ENCODE measurements at places on chromosomes 5 and 9. TPM values are rescaled to one million over a fixed set of nuclear protein-coding genes. Genes with fewer than 3 reads are reported as not detected.

Gene CDC14B
- 8.5 TPM for total RNA-seq

Gene FOXD4L3
- total RNA-seq: not detected

Gene EIF4EBP3
- 45.8 TPM for total RNA-seq

Gene CDH18
- total RNA-seq: not detected

Gene BARHL1
- total RNA-seq: not detected

Gene KDM3B
- 100 TPM for total RNA-seq

Gene CHSY3
- total RNA-seq: 7.8 TPM

Gene GAS1
- total RNA-seq: 25.0 TPM

Gene PROB1
- total RNA-seq: 81.4 TPM

Gene STK32A
- 1.7 TPM for total RNA-seq

GRCh38 chr9:84708400-84708799 is 38.9 kb downstream of the NTRK2 start:
- no peak for DNase-seq

GRCh38 chr9:84570482-84571154 is 98.9 kb upstream of the NTRK2 start:
- DNase-seq: no peak

- no peak for DNase-seq
These were observed 1.7 kb upstream of the GLT6D1 start for GRCh38 chr9:135641047-135641446.

DNA sequence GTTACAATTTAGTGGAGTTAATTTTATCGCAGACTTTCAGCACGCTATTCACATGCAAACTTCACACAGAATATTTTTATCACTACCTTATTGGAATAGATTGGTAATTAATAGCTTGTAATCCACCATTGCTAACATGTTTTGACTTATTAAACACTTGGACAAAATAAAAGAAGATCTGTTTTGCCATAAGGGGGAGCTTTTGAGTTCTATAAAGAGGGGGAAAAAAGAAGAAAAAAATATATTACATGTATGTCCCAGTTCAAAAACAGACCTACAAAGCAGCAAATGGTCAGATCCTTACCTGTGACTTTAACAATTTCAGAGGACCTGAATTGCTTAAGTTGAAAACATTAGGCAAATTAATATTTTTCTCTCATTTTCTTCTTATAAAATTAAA is 1.2 kb upstream of the PAPPA start:
- DNase-seq: no peak

DNA sequence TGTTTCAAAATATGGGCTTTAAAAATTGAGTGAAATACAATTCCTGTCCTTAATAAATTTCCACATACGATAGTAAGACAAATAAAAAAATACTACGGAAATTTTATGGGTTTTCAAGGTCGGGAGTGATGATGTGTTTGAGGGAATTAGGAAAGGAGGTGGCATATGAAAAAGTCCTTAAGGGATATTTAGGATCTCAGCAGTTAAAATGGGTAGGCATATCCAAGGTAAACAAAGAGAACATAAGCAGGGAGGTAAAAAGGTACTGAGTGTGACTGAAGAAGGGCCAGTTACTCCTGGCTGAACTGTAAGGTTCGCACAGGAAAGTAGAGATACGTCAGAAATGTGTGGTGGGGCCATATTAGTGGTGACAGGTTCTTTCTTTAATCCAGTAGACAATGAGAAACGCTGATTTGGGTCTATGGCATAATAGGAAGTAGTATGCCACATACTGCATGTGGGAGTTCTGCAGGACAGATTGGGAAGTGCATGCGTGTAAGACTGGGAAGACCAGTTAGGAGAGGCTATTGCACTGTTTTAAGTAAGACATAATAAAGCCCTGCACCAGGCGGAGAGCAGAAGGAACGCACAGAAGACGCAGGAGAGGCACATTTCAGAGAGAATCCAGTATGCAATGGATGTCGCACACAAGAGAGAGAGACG is 937 bp upstream of the HMGCR start:
- DNase-seq: peak; percentile 4

GRCh38 chr9:133506653-133507038 is 18.1 kb downstream of the MYMK start:
- peak; percentile 45 for DNase-seq

DNA sequence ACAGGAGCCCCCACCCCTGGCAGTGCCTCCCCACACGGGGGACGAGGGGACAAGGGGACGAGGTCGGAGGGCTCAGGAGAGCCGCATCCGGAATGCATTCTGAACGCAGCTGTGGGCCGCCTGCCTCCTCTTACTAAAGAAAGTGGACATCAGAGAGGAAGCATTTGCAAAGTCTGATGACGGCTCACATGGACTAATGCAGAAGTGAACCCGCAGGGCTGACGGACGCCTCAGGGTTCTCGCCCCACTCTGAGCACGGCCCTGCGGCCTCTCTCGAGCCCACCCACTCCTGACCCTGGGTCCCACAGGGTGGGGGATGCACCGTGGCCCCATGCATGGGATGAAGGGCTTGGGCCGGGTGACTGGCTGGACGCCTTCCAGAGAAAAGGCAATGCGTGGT is 5.9 kb downstream of the LPCAT1 start:
- DNase-seq: no peak

DNA sequence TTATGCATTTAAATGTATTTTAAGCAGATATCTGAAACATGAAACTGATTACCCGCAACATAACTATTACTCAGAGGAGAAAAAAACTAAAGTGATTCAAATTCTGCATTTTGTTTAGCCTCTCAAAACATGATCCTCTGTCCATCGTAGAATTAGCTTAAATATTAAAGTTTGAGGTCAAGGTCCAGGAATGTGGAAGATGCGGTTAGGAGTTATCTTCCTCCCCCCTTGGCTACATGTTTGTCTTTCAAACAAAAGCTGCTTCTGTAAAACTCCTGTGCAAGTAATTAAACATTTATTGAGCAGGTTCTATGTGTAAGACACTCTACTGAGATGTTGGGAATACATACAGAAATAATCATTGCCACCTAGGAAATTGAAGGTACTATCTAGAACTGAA is 175.0 kb upstream of the ISL1 start:
- DNase-seq: no peak

- no peak for DNase-seq
These were observed 87.0 kb upstream of the ZNF462 start for GRCh38 chr9:106775960-106776359.

- DNase-seq: no peak
These were observed 1.2 kb downstream of the OTULINL start for GRCh38 chr5:14582797-14583137.

DNA sequence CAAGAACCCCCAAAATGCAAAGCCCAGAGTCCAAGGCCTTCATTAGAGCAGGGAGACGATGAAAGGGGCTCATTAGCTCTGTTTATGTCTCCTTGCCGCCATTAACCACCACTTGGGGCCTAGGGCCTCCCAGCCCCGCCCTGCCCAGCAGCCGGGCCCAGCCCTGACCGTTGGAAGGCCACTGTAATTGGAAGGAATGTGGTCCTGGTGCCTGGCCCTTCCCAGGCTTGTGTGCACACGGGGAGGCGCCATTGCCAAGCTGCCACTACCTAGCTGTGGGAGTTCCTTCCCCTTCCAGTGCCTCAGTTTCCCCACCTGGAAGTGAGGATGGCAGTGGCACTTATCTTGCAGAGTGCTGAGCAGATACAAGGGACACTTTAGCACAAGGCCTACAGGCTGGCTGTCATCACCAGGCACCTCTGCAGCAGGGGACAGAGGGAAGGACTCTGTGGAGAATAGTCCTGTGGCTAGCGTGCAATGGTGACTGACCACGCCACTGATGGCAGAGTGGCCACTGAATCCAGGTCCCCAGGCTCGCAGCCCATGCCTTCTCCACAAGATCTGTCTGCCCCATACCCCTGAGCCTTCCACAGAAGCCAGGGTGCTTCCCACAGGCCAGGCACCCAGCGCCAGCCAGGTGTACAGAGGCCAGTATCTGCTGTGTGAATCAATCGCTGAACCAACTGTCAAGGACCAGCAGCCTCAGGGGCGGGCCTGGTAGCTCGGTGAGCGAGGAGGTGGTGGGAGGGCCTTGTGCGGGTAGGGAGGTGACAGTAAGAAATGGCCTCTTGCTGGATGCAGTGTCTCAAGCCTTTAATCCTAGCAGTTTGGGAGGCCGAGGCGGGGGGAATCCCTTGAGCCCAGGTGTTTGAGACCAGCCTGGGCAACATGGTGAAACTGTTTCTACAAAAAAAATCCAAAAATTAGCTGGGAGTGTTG is 20.8 kb downstream of the GBGT1 start:
- no peak for DNase-seq

GRCh38 chr5:33324667-33325307 is 116.0 kb upstream of the TARS1 start:
- no peak for DNase-seq

DNA sequence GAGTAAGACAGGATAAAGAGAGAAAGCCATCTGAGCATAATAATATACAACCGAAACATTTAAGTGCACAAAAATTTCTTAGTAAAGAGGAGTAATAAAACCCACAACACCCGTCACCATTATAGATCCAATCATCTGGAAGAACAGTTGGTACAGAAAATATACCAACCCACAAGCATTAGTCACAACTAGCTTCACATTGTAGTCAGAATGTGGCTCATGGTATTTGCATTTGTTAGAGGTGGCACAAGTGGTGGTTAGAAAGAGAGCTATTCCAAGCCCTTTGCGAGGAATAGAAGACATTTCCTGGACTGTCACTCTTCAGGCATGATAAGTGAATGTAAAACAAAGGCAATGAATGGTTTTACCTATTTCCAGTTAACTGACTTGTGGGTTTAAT is 677.5 kb upstream of the ST8SIA4 start:
- no peak for DNase-seq

DNA sequence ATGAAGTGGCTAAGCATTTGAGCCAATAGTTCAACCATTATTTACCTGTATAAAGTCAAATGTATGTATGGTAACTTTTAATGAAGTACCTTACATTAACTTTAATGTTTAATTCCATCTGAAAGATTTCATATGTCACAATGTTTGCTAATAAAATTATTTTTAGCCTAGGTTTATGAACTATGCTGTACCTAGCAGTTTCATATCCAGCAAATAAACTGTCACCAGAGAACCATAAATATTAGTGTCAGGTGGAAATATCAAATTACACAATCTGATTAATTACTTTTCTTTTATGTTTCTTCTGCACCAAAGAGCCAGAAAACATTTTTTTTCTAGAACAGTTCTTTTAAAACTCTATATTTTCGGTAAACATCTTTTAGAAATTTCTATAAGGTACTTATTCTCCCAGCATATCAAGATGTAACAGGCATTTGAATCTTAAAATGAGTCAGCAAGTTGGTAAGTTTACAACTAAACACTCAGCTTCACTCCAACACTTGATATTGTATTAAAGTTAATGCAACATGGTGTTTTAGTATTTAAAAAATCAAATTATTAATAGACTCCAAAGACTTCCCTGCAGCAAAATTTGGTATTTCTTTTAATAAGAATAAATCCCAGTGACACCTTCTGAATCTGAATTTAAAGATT is 8.5 kb upstream of the CCDC192 start:
- DNase-seq: no peak

GRCh38 chr5:136011414-136012001 is 17.3 kb upstream of the TGFBI start:
- no peak for DNase-seq

DNA sequence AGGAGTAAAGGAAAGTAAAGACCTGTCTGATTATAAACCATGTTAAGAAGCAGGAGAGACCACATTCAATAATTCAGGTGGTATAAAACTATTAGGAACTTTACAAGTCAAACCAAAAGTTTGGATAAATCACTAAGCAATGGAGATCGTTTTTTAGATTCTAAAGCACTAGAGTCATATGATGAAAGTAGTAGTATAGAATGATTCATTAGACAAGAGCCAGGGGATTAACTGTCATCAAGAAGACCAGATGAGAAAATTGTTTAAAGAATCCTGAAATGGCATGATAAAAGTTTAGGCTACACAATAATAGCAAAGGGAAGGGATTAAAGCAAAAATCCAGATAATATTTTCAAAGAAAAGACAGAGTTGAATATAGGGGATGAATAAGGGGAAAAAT is 12.9 kb upstream of the CARNMT1 start:
- no peak for DNase-seq

DNA sequence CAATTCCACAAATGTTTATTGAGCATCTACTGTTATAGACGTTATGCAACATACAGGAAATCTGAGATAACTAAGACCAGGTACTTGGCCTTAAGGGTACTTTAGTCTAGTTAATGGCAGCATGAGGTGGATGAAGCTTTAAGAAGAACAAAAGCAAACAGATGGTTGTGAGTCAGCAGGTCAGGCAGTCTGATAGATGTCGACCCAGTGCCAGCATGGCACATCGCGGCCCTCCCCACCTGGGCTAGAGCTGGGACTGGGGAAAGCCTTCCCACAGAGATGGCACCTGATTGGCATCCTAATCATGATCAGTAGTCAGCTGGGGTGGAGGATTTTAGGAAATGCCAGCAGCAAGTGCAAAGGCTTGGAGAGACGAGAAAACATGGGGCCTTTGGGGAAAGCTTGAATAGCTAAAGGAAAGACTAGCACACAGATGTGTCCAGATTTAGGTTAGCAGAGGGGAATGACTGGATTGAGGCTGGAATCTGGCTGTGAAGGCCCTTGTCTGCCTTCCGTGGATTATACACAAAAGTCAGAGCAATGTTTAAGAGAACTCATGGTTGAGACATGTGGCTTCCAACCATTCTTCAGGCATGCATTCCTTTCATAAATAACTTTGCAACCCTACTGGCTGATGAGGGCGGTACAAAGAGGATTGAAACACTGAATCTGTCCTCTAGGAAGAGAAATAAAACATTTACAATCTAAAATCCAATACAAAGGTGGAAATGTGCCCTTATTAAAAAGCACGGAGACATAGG is 395.4 kb upstream of the WWC1 start:
- DNase-seq: no peak

DNA sequence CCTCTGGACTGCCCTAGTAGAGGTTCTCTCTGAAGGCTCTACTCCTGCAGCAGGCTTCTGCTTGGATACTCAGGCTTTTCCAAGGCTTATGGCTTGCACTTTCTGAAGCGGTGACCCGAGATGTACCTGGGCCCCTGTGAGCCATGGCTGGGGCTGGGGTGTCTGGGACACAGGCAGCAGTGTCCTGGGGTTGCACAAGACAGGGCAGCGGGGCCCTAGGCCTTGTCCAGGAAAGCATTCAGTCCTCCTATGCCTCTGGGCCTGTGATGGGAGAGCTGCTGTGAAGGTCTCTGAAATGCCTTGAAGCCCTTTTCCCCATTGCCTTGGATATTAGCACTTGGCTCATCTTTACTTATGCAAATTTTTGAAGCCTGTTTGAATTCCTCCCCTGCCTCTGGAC is 192.2 kb downstream of the YTHDC2 start:
- DNase-seq: no peak

DNA sequence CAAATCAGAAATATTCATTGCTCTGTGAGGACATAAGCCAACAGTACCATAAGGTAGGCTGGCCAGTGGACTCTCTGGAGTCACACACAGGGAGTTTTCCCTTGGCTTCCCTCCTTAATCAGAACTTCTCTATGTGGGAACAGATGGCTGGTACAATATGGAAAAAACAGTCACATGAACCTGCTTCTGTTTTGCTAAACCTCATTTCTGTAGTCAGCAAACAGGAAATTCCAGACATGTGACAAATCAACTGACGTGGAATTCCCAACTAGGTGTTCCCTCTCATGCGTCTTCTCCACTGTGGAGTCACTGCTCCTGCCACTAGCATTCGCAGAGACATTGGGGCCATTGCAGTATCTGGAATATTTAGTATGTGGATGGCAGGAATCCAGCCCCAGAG is 617.6 kb downstream of the KIF4B start:
- DNase-seq: no peak

GRCh38 chr9:85895685-85896084 is 45.3 kb upstream of the NAA35 start:
- no peak for DNase-seq

Measured in gastrocnemius medialis (tissue), 4 donors.